ENCODE measurements at places on chromosomes 12 and 14.

- DNase-seq = no peak
Measured at GRCh38 chr12:119201789-119202543, 23.2 kb downstream of the HSPB8 start.

DNA sequence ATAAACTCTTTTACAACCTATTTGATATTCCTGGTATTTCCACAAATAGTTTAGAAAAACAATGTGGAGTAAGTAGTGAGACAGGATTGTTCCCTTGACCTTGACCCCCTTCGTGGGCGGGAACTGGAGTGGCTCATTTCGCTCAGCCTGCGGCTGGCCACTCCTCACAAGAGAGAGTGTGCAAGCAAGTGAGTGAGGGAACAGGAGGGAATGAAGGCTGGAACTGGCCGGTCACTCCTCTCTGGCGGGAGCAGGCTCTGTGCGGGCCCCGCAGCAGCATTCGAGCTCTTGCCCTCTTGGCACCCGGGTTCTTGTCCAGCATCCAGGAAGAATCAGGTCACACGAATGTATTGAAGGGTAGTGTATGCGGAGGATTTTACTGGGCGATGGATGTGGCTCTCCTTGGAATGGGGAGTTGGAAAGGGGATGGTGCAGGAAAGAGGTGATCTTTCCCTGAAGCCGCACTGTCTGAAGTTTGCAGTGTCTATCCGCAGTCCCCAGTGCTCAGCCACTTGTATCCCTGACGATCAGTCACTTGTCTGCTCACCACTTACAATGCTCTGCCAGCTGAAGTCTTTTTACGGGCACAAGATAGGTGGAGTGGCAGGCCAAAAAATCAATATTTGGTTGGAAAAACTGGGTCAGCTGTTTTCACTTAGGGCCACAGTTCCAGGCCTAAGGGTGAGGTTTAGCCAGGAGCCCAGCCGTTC lies 28.0 kb upstream of the TXNRD1 start:
- no peak for DNase-seq

- DNase-seq = no peak
Measured at GRCh38 chr14:81519200-81520011, 14.2 kb downstream of the SEL1L start.

DNA sequence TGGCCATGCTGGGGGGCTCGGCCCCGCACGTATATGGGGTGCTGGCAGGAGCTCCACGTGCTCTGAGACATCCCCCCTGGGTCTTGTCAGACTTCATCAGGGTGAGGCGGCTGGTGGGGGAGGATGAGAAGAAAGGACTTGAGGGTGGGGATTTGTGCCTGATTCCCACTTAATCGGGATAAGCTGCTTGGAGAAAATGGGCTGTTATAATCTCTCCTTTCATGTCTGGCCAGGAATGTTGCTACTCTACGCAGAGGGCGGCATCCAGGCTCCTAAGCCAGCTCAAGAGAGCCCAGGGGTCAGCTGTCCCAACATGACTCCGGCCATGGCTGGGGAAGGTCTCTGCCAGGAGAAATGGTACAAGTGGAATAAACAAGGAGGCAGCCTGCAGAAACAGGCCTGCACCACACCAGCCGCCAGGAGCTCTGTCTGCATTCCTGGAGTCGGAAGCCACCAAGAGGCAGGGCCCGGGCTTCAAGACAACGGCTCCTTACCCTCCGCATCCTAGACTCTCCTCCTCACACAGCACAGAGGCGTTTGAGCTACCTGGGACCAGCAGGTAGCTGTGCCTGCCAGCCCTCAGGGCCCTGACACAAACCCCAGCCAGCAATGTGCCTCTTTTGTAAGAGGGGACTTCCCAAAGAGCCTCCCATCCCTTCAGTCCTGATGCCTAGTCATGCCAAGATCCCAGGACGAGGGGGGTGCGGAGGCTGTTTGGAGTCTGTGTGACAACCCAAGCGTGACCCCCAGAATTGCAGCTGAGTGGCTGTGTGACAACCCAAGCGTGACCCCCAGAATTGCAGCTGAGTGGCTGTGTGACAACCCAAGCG lies 195.8 kb upstream of the DIO3 start:
- no peak for DNase-seq

- DNase-seq = no peak
Measured at GRCh38 chr14:91009501-91010152, 50.8 kb downstream of the RPS6KA5 start.

DNA sequence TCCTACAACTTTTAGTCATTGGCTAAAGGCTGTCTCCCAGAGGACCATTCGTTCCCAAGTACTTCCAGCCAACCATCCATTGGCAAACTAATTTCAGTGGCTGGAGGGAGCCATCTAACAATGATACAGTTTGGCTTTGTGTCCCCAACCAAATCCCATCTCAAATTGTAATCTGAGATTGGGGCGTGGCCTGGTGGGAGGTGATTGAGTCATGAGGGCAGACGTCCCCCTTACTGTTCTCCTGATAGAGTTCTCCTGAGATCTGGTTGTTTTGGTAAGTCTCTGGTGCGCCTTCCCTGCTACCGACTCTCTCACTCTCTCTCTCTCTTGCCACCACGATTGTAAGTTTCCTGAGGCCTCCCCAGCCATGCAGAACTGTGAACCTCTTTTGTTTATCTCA lies 99.7 kb upstream of the FUT8 start:
- DNase-seq = no peak

GRCh38 chr14:92309968-92310530 lies 12.9 kb upstream of the SLC24A4 start:
- no peak for DNase-seq

DNA sequence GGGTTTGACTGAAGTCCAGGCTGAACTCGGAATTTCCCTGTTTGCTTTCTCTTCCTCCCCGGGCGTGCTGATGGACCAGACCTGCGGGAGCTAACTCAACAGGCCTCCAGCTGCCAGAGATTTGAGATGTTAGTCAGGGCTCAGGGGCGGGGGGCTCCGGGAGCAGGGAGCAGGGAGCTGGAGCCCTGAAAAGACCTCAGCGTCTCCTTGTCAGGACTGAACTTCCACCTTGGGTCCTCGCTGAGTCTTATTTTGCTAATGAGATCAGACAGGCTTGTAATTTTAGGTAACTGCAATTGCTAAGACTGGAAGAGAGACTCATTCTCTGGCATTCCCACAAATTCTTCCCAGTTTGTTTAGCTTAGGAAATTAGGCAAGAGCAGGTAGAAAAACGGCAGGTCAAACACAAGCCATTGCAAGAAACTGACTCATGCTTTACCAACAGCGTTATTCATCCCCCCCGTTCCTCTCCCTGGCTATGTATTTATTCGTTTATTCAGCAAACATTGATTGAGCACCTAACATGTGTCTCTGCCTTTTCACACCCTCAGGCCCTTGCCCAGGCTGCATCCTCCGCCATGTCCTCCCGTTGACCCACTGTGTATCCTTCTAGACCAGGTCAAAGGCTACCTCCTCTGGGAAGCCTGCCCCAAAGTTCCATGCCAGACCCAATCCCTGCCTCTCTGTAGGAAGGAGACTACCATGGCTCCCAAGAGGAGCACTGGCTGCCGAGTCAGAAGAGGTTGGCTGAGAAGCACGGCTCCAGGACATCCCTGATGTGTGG lies 80.4 kb upstream of the DIO3 start:
- DNase-seq = peak; percentile 40

GRCh38 chr12:31222620-31223222 lies 103.2 kb downstream of the SINHCAF start:
- DNase-seq = no peak

DNA sequence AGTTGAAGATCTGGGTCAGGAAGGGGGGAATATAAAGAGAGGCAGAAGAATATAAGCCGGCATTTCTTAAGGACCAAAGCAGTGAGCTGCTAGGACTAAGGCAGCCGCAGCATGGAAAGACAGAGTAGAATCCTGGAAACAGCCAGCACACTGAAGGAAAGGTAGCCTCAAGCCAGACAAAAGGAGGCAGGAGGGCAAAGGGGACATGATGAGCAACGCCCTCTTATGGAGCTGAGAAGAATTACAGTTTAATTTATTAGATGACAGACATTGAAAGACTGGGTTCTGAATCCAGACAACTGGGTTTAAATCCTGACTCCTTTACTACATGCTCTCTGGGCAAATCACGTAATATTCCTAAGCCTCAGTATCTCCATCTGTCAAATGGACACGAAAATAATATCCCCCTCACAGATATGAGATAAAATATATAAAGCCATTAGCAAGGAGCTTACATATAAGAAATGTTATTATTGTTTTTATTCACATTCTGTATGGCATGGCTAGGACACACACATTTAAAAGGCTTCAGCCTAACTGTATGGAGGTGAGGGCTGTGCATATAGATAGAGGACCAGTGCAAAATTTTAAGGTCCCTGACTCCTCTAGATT lies 8.1 kb upstream of the PCED1B start:
- DNase-seq = no peak

DNA sequence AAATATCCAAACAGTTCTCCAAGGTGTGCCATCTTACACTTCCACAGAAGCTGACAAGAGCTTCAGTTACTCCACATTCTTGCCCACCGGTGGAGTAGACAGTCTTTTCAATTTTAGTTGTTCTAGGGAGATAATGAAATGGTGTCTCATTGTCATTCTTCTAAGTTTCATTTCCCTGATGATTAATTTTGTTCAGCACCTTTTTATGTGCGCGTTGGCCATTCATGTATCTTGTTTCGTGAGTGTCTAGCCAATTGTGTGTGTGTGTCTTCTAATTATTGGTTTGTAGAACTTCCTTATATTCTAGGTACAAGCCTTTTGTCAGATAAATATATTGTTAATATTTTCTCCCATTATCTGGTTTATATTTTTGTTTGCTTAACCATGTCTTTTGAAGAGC lies 63.1 kb downstream of the GLT1D1 start:
- DNase-seq = no peak

DNA sequence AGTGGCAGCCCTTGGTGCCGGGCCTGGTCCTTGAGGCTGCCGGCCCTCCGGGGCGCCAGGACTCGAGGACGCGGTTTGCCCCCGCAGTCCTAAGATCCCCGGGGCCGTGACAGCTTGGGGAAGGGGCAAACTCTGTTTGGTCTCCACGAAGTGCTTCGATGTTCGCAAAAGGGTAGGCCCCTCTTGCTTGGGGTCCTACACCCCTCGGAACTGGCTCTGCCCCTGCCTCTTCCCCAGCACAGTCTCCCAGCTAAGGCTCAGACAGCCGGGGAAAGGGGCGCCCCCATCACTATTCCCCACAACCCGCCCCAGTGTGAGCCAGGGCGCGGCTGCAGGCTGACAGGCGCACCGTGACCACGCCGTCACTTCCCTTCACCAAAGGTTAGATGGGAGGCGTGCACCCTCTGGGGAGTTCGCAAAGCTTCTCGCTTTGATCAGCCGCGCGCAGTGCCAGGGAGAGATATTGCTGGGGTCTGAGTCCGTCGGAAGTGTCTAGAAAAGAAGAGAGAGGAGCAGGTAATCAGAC lies 7.2 kb upstream of the OTX2 start:
- DNase-seq = no peak

- DNase-seq = no peak
Measured at GRCh38 chr14:56115976-56116893, 2.0 kb upstream of the PELI2 start.

GRCh38 chr12:74431801-74432200 lies 105.8 kb upstream of the ATXN7L3B start:
- no peak for DNase-seq
